ENCODE measurements at places on chromosomes 11 and 22.

DNA sequence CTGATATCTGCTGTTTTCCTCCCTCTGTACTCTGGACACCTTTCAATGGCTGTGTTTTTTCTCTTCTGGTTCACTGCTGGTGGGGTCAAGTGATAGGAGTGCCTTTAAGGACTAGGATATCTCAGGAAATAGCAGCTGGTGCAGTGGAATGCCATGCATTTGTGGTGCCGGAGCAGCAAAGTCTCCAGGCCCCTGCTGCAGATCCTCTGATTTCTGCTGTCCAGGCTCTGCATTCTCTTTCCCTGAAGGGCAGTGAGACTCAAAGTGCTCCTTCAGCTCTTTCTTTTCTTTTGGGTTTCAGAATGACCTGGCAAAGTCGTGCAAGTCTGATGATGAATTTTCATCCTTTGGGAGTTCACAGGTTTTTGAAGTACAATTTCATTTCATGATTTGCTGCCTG is 774.3 kb downstream of the FAM181B start:
- DNase-seq = peak; percentile 5

DNA sequence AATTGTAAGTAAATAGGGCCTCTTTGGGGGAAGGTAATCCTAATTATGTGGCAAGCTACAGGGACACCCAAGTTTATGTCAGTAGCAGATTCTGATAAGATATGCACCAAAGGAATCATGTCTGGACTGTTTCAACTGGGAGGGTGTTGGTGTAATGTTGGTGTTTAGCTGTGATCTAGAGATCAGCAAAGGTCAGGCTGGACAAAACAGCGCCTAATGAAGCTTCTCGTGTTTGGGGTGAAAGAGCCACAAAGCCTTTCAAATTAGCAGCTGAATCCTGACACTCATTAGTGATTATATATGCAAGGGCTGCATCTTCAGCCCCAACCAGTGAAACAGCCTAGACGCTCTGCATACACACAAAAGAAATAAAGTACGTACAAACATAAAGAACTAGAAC is 106.3 kb downstream of the MPPED2 start:
- no peak for DNase-seq

GRCh38 chr11:2444821-2445745 is at the start of gene KCNQ1:
TSS of gene KCNQ1 (plus strand) at chr11:2445008. CDS start at chr11:2445099, 91 bp downstream.
- no peak for DNase-seq

- DNase-seq = no peak
These were observed 364.0 kb upstream of the FAT3 start for GRCh38 chr11:91860661-91861060.

GRCh38 chr11:9180784-9181183 is 84.4 kb downstream of the DENND5A start:
- peak; percentile 54 for DNase-seq

DNA sequence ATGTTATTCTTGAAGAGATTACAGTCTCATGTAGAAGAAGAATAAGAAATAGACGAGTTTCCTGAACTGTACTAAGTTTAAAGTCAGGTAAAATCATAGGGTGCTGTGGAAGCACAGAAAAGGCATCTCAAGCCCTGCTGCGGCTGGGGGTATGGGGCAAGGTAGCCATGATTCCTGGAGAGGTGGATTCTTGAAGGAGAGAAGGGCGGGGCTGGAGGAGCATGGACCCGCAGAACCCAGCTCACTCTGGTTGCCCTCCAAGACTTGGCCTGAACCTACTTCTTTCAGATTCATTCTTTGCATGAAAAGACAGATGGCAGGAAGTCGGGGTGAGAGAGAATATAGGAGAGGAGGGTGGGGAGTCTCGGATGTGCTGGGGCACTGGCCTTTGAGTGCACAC is 57.8 kb downstream of the OPCML start:
- no peak for DNase-seq

- no peak for DNase-seq
These were observed 78.9 kb downstream of the KCNC1 start for GRCh38 chr11:17813391-17814059.

GRCh38 chr11:72202571-72202970 is 10.6 kb downstream of the FOLR1 start:
- DNase-seq = no peak

DNA sequence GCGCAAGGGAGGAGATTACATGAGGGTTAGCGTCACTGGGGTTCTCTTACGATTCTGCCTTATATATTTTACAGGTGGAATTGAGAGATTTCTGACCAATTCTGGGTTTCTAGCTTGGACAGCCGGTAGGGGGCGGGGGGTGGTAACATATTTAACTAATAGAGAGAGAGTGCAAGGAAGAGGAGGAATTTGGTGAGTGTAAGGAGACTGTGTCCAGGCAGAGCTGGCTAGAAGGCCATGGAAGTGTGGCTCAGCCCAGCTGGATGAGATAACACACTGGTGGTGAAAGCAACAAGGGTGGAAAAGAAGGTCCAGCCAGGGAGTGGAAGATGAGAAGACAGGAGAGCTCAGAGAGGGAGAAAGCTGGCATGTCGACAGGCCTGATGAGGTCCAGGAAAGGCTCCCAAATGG is 56.5 kb downstream of the ST3GAL4 start:
- no peak for DNase-seq

GRCh38 chr11:10798330-10798928 is 10.3 kb downstream of the EIF4G2 start:
- DNase-seq = no peak

GRCh38 chr22:26658671-26659478 is 1.5 kb downstream of the MIAT start:
- peak; percentile 90 for DNase-seq

DNA sequence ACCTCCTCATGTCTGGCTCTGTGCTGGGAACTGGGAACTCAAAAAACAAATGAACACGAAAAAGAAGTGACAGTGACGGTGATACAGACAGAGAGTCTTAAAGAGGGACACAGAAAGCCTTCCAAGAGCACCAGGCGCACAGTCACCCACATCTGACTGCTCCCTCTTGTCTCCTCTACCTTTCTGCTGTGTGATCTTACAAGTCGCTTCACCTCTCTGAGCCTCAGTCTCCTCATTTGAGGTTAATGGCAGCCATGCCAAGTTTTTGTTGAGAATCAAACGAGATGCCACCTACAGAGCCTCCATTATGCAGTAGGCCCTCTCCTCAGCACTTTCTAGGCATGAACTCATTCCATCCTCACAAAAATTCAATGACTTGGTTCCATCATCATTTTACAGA is 3.7 kb downstream of the LRRC32 start:
- DNase-seq = no peak

- no peak for DNase-seq
These were observed 47.2 kb downstream of the USP28 start for GRCh38 chr11:113828191-113828590.

- no peak for DNase-seq
These were observed 14.8 kb downstream of the PPFIBP2 start for GRCh38 chr11:7528514-7529049.

DNA sequence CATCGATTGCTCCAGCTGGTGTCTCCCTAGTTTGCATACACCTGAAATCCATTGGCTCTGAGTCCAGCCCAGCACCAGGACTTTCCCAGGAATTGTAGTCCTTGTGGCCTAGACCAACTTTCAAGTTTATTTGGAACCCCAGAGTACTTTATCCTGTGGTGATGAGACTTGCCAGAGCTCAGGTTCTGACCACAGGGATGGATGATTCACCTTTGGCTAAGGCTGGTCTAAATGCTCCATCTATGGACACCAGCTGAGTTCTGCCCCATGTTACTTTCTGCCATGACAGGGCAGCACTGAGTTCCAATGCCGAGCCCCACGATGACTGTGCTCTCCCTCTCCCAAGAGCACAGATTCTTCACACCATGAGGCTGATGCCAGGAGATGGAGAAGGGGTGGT is 17.3 kb upstream of the INSC start:
- no peak for DNase-seq

DNA sequence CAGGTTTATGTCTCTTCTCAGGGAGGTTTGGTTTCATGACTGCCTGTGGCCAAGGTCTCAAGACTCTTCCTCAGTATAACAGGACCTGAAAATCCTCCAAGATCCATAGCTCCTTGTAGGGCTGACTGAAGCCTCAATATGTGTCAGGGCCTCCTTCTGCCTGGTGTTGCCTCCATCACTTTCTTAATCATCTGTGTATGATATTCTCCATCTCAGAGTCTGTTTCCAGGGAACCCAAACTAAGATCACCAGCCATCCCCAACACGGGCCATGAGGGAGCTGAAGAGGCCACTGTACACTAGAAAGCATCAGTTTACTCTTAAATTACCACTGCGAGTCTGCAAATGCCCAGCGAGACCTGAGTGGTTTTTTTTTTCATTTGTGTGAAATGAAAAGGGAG is 17.7 kb downstream of the GGTLC2 start:
- no peak for DNase-seq

GRCh38 chr11:118213201-118213600 is 11.6 kb downstream of the JAML start:
- no peak for DNase-seq

- DNase-seq = peak; percentile 78
These were observed 666.6 kb downstream of the LUZP2 start for GRCh38 chr11:25163421-25163820.
